ENCODE measurements at places on chromosomes 1 and 21.

DNA sequence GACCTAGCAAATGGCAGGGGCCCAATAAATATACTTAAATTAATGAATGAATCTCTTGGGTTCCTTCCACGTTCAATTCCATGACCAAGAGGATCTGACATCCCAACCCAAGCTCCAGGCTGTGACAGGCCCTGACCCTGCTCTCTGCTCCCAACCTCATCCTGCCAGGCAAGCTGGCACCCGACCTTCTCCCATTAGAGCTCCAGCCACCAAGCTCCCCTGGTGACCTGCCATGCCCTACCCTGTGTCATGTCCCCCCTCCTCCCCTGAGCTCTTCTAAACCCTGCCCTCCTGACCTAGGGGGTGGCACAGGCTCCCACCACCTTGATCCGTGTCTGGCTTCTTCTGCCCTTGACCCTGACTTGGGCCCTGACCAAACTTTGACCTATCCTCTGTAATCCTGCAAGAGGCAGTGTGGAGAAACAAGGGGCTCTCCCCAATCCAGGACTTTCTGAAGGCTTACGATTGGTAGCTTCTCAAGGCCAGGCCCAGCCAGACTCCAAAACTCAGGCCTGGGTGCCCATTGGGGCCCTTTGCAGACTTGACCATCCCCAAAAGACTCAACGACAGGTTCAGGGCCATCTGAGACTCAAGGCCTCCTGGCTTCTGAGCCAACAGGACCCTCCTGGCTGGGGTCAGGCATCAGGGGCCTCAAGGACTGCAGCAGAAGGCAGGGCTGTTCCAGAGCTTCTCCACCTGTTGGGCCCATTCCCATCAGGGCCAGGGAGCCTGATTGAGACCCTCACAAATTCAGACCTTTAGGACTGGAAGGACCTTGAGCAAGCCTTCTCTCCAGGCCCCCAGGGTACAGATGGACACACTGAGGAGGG lies 249.0 kb downstream of the PTPRU start:
- DNase-seq = no peak

DNA sequence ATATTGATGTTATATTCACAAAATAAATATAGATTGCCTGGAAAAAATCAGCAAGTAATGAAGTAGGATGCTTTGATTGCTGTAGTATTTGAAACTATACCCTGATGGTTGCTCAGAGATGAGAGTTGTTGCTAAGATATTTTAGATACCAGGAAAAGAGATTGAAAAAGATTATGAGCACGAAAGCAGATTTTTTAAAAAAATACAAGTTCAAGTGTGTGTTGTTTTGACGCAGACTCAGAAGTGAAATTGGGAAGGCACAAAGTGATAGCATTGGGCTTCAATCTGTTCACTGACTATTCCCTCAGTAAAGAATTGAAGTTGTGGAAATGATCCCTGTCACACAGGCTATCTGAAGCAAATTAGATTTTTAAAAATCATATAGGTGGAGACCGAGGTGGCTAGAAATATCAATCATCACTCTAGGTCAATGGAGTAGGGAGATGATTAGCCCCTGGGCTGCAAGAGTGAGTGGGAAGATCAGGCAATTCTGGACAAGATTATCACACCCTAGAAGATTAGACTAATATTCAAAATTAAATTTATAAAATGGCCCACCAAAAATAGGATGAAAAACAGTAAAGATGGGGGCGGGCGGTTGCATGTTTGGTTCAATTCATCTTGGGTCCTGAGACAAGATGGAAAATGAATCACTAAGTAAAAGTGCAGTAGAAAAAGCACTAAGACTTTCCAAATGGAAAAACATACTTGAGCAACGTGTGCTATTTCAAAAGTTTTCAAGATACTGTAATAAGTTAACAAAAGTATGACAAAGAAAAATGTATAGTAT lies 41.5 kb upstream of the LRRC8D start:
- no peak for DNase-seq

GRCh38 chr1:230147253-230148125 lies 80.5 kb downstream of the GALNT2 start:
- no peak for DNase-seq

DNA sequence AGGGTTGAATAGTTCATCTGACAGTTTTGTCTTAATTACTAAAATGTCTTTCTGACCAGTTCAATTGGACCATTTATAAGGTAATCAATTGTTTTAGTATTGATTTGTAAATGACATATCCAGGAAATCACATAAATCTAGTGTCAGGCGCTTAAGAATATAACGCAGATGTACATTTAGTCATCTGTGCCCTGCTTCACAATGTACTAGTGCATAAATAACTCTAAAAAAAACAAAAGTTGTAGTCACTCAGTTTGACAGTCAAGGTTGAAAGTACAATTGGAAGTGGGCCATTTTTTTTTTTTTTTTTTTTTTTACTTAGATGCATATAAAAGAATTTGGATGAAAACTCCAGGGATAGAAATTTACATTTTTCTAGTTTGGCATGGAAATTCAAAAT lies 490.4 kb downstream of the PTPRC start:
- peak; percentile 46 for DNase-seq

GRCh38 chr21:17351766-17352165 lies 161.1 kb upstream of the CXADR start:
- DNase-seq = peak; percentile 49

DNA sequence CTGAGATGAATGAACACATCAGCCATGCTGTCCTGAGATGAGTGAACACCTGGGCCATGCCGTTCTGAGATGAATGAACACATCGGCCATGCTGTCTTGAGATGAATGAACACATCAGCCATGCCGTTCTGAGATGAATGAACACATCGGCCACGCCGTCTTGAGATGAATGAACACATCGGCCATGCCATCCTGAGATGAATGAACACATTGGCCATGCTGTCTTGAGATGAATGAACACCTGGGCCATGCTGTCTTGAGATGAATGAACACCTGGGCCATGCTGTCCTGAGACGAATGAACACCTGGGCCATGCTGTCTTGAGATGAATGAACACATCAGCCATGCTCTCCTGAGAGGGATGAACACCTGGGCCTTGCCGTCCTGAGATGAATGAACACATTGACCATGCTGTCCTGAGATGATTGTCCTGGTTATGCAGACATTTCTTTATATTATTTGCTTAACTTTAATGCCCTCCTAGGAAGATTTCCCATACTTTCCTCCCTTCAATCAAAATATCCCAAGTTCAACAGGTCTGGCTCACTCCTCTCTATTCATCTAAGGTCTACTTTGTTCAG lies 48.6 kb upstream of the COL6A1 start:
- DNase-seq = no peak

- peak; percentile 92 for DNase-seq
Measured at GRCh38 chr1:160997323-160998038, 23.5 kb downstream of the F11R start.

DNA sequence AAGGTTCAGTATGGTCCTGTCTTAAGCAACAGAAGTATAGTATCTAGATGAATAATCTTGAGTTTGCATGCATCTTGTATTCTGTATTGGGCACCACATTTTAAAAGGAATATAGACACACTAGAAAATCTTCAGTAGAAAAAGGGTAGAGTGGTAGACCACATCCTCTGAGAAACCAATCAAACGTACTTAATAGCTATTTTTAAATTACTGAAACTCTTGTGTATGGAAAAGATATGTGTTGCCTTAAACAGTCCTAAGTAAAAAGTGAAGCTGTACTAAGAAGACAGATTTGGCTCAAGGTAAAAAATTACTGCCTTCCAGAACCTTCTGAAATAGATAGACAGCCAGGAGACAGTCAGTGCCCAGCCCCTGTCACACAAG lies 3.1 kb downstream of the CTXND2 start:
- no peak for DNase-seq

DNA sequence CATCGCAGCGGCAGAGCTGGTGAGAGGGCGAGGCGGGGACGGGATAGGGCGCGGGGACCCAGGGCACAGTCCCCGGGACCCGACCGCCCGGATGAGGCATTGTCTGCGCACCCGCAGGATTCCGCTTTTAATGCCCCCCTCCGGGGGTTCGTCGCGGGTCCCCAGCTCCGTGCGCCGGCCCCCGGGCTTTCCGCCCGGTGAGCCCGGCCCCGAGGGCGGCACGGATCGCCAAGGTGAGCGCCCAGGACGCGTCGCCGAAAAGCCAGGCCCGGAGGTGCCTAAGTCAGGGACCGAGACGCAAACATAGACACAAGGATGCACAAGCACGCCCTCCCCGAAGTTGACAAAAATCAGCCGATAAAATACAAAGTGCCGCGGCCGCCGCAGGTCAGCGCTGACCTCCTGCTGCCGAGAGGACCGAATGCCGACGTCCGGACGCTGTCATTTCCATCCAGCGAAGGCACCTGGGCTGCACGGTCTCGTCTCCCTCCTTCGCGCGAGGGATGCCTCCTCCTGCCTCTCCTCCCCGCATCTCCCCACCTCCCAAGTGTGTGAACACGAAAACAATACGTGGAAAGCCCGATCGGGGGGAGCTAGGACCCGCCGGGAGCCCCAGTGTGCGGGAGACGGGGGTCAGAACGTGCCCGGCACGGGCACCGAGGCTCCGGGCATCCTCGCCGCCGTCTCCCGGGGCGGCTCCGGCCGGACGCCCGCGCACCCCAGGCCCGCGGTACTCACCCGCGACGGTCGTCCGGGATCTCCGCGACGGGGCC lies 101.1 kb upstream of the SOD1 start:
- peak; percentile 8 for DNase-seq

DNA sequence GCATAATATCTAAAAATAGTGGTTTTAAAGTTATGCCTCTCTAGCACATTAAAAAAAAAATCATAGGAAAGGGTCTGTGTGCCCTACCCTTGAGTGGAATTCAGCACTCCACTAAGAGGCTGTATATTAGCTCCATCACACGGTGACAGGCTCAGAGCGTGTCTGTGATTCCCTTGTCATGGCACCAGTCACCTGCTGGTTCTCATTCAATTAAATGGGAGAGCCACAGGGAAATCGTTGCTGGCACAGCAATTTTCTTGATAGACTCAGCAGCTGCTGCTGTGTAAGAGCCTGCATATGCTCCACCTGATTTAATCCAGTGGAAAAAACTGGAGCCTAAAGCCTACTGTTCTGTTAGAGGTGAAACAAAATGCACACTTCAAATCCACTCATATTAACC lies 9.5 kb downstream of the ATP6V1G3 start:
- DNase-seq = no peak

Data from dermis blood vessel endothelial cell (primary cell).